ENCODE measurements at places on chromosomes 5 and 9. TPM values are rescaled to one million over a fixed set of nuclear protein-coding genes. Genes with fewer than 3 reads are reported as not detected.

Gene DYNC2I2
- total RNA-seq = 51.3 TPM

DNA sequence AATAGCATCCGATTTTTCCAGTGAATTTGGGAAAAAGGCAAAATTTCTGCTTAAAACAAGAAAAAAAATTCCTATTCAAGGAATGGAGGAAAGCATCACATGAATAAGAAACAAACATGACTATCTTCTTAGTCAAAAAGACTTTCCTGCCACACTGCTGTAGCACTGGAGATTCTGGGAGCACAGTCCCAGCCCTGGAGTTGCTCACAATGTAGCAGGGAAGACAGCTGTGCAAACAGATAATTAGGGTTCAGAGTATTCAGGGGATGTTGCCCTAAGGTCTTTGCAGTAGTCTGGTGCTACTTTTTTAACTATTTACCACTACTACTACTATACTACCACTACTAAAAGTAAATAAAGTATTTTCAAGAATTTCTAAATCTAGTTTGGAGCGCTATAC lies 86.5 kb downstream of the BNC2 start:
- no peaks in the 10 kb centered on the region for H3K27me3 ChIP-seq
- H3K36me3 ChIP-seq = peaks cover 3% of the 10 kb centered on the region
- no peak for DNase-seq
- H3K27ac ChIP-seq = no peak overlapping the region

DNA sequence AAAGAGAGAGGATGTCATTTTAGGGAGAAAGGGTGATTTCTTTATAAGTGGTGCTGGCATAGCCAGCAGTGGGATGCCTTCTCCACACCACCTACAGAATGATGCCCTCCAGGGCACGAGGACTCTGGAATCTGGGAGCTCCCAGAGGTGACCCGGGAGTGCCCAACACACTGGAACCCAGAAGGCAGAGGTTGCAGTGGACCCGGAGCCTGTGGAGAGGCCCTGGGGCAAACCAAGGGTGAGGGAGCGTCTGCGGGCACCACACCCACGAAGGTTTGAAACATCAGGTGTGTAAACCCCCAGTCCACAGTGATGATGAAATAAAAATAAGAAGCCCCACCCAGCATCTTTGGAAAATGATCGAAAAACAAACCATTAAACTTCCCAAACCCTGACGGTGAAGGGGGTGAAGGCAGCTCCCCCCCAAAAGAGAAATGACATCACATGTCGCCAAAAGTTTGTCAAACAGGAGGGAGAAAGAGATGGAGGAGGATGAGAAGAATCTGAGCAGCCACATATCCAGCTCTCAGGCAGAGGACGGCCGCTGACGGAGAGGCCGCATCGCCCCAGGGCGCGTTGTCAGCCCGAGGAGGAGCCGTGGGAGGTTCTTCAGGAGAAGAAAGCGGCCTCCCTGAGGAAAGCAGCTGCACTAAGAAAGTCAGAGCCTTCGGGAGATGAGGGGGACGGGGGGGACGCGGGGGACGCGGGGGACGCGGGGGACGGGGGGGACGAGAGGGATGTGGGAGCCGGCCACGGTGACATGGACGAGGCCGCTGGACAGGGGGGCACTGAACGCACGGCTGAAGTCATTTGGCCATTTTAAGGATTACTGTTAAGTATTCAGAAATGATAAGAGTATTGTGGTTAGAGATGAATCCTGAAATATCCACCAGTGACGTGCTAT lies 43.1 kb upstream of the NSMF start:
- no peak overlapping the region for H3K27ac ChIP-seq
- no peaks in the 10 kb centered on the region for H3K36me3 ChIP-seq
- H3K27me3 ChIP-seq = no peaks in the 10 kb centered on the region
- H3K4me3 ChIP-seq = no peak overlapping the region
- peak; percentile 98 for DNase-seq
- H3K4me1 ChIP-seq = no peaks in the 10 kb centered on the region

Gene RGMB
- total RNA-seq = 70.9 TPM

GRCh38 chr5:120805131-120805530 lies 341.0 kb downstream of the PRR16 start:
- no peaks in the 10 kb centered on the region for H3K36me3 ChIP-seq
- H3K4me3 ChIP-seq = no peak overlapping the region
- H3K4me1 ChIP-seq = peaks cover 12% of the 10 kb centered on the region

Gene PCDHA5
- total RNA-seq = under 0.01 TPM

Data from osteoblast (primary cell).